Gastroesophageal sphincter (tissue), 4 donors: ENCODE measurements at places on chromosomes 6 and 20. TPM values are rescaled to one million over a fixed set of nuclear protein-coding genes. Genes with fewer than 3 reads are reported as not detected.

GRCh38 chr6:84618046-84618752 lies 146.2 kb downstream of the TBX18 start:
- ATAC-seq, result no peak

Gene MEP1A
- not detected for total RNA-seq

Gene MUC21
- 0.13 TPM for total RNA-seq

Gene TMEM244
- not detected for total RNA-seq

Gene SLC22A16
- 0.35 TPM for total RNA-seq

Gene SGK2
- not detected for total RNA-seq

GRCh38 chr20:56626367-56627121 lies 2.6 kb upstream of the TFAP2C start:
- no peak for ATAC-seq

GRCh38 chr6:74733830-74734620 lies 471.8 kb downstream of the COL12A1 start:
- ATAC-seq, result peak; percentile 66

GRCh38 chr6:36804563-36804962 lies 34.7 kb downstream of the CPNE5 start:
- ATAC-seq, result no peak

GRCh38 chr20:63873477-63873971 lies 8.5 kb downstream of the TPD52L2 start:
- peak; percentile 83 for ATAC-seq

Gene TFAP2D
- not detected for total RNA-seq

DNA sequence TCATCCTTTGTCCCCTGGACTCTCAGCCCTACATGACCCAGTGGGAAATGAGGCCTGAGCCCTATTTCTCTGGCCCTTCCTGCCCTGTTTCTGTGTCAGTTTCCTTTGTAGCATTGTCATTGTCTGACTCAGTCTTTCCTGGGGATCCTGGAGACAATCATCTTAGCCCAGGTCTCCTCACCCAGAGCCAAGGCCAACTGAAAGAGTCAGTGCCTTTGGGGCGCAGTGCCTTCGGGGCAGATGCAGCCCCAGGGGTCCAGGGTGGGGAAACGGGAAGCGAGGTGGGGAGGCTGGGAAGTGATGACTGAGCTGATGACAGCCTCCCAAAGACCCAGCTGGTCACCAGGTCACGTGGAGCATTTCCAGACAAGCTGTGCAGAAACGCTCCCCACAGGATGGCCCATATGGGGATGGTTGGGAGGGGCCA lies 93.3 kb upstream of the SULF2 start:
- ATAC-seq, result peak; percentile 31

GRCh38 chr20:24376311-24377099 lies 92.9 kb upstream of the SYNDIG1 start:
- no peak for ATAC-seq

Gene FOXC1
- total RNA-seq, result 16.9 TPM

- no peak for ATAC-seq
Measured at GRCh38 chr20:56826306-56826704, 197.2 kb downstream of the TFAP2C start.

GRCh38 chr6:25167961-25168360 lies 111.2 kb upstream of the CARMIL1 start:
- ATAC-seq, result no peak

Gene BTNL2
- total RNA-seq, result not detected

- no peak for ATAC-seq
Measured at GRCh38 chr6:13687917-13688351, 23.7 kb downstream of the RANBP9 start.

GRCh38 chr6:49528571-49528970 lies 21.9 kb upstream of the C6orf141 start:
- ATAC-seq, result no peak

Gene FOXQ1
- total RNA-seq, result 0.40 TPM

DNA sequence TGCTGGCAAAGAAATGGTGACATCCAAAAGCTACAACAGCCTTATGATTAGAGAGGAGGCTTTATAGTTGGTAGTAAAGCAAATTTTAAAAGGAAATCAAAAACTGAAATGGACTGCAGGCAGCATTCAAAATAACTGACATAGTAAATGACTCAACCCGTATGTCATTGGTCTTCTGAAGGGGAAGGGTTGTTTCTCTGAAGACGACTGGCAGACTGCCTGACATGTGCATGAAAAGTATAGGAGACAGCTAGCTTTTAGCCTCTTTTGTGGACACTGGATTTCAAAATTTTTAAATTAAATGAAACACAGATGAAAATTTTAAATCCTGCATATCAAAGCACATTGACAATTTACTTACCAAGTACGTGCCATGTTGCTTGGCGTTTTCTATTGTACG lies 90.7 kb downstream of the TRMT6 start:
- no peak for ATAC-seq

DNA sequence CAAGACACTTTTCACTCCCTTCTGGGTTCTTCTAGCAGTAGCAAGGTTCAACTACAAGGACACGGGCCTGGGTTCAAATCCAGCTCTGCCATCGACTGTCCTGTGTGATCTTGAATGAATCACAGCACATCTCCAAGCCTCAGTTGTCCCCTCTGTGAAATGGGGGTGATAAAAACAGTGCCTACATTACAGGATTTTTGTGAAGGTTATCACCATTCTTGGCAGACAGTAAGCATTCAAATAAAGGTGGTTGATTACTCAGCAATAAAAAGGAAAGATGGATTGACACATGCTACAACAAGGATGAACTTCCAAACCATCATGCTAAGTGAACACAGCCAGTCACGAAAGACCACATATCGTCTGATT lies 6.6 kb upstream of the TGM2 start:
- no peak for ATAC-seq

DNA sequence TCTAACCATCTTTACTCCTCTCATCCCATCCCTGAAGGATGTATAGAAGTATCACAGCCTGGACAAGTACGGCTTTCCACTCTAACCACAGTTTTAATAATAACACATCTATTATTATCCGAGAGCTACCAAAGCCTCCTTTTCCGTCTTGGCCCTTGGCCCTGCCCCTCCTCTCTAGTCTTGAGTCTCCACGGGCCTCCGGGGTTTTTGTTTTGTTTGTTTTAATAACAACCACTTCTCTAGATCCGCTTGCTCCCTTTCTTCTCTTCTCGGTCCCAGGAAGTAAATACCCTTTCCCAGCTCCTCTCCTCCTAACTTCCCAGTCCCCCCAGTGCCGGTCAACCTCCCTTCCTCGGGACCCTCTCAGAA lies 661 bp downstream of the LCA5 start:
- no peak for ATAC-seq

Gene DNMT3B
- 2.3 TPM for total RNA-seq

Gene OTOR
- total RNA-seq, result not detected

DNA sequence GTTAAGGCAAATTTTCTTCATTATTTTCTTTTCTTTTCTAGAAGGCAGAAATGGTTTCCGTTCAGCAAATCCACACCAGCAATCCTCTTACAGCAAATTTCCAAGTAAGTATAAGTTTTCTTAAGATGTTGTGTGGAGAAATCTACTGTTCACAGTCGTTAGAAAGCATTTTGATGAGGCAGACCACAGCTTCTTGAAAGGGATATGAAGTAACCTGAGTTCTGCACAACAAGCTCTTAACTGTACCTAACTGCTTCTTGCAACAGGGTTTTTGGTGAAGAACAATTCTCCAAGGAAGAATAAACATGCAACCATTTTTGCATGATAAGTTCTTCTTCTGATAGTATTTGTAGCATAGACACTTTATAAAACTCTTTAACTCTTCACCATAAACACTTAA lies 45.3 kb upstream of the STXBP5 start:
- ATAC-seq, result no peak

Gene KIAA1755
- 19.9 TPM for total RNA-seq

Gene L3MBTL3
- 6.3 TPM for total RNA-seq

DNA sequence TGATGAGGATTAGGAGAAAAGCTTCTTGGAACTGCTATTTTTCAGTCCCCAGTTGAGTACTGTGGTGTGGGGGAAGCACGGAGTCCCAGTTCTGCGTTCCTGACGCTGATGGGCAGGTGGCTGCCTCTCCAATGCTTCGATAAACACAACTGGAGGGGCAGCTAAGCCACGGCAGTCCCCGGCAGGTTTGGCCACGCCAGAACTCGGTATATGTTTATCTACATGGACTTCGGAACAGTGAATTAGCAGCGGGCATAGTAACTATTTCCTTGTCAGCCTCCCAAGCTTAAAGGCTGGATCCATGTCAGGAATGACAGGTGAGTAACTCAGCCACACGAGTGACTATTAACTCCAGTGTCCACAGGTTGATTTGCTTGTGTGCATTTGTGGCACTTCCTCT lies 354.4 kb downstream of the ZFAND3 start:
- no peak for ATAC-seq

GRCh38 chr20:35773154-35773751 lies 1.4 kb downstream of the PHF20 start:
- ATAC-seq, result no peak
